ENCODE measurements at places on chromosomes 16 and 17.

DNA sequence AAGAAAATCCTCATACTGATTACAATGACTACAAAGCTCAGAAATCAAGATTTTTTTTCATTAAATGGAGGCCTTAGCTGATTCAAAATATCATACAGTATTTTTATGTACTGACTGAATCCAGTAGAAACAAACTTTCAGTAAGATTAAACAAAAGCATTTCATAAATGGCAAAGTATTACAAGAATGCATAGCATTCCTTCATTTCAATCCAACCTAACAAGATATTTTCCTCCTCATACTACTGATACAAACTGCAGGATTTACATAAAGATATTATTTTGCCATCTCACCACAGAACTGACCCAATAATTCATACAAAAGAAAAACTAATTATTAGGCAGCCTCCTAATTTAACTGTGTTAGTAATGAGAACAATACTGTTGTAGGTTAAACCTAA is 6.2 kb upstream of the KANSL1 start:
- no peak for ATAC-seq

DNA sequence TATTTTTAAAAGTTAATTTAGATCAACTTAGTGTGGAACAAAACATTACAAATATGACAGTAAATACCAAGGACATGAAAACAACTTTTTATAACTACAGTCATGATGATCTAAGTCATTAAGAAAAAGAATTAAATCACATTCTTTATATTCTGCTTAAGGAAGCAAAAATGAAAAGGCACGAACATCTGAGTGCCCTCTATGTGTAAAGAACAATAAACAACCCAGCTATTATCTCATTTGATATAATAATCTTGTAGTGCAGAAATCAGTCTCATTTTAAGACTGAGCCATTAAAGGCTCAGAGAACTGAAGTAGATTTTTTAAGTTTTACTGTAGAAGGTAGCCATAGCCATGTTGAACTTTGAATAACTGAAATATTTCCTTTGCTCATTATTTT is 13.4 kb downstream of the MYO1D start:
- no peak for ATAC-seq

DNA sequence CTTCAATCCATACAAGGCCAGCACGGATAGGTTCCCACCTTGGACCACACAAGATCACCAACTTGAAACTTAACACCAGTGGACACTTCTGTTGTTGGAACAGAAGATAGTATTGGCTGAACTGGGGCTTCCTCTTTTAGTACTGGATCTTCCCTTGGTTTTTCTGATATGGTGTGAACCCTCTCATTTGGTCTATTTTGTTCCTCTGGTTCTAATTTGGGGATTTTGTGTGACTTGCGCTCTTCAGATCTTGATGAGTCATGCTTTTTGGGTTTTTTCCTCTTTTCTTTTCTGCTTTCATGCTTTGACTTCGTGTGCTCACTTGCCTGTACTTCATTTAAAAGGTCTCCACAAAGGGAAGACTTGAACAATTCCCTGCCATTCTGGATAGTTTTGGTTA is 39.0 kb downstream of the SOST start:
- ATAC-seq, result no peak

GRCh38 chr17:2262135-2262587 is 41.4 kb downstream of the SMG6 start:
- no peak for ATAC-seq

DNA sequence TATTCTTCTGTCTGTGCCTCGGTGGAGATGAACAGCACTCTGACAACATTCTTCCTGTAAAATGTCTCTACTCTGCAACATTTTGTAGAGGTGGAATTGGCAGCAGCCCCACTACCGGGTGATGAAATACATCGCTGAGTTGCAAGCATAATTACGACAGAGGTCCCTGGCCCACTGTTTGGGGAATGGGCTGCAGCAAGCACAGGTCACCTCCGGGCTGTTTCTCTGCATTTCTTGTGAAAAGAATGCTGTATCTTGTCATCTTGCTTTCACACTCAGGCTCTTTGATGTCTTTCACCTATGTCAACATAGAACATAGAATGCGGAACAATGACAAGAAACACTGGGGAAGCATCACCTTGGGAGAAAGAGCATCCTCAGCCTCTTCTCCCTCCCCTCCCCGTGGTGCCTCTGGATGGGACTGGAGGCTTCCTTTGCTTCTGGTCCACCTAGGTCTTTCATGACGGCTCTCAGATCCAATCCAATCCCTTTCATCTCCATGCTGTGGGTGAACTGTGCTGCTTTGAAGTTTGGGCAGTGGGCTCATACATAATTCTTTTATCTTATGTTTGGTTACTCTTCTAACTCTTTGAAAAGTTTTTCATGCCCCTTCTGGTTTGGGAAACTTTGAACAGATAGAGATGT is 265.0 kb downstream of the PHKB start:
- ATAC-seq, result no peak

DNA sequence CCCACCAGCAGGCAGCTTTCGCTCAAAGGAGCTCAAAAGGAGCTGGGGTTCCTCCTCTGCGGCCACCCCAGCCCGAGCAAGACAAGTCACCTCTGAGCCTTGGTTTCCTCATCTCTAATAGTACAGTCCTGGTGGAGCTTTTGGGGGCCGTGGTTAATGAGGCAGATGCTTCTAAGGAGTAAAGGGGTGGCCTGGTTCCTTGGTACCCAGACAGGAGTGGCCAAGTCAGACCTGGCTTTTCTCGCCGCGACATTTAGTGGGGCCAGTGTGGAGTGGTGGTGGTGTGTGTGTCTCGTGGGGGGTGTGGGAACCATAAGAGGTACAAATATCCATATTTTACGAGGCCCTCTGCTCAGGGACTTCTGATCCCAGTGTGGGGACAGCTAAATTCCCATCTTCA is 6.7 kb downstream of the FOXF1 start:
- ATAC-seq, result no peak

GRCh38 chr16:10219742-10220141 is 37.5 kb upstream of the GRIN2A start:
- ATAC-seq, result no peak

- ATAC-seq, result no peak
These were observed 83.5 kb upstream of the PLCG2 start for GRCh38 chr16:81695321-81696165.
